ENCODE measurements at places on chromosomes 6 and 20.
A peak's percentile ranks its signal among the peaks of the same experiment; 100 is the strongest.

DNA sequence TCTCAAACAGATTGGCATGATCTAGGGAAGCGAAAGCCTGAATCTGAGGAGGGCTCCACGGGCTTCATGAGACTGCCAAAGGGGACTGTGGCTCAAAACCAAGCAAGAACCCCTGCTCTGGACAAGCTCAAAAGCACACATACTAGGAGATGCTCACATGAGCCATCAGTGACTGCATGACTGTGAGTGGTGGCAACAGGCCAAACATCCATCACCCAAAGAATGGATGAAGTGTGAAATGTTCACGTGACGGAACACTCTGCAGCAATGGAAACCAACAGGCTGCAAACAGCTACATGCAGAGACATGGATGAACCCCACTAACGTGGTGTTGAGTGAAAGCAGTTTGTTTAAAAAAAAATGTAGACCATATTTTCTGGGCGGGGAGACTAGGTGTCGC is 136.3 kb downstream of the PREX1 start:
- DNase-seq: no peak

DNA sequence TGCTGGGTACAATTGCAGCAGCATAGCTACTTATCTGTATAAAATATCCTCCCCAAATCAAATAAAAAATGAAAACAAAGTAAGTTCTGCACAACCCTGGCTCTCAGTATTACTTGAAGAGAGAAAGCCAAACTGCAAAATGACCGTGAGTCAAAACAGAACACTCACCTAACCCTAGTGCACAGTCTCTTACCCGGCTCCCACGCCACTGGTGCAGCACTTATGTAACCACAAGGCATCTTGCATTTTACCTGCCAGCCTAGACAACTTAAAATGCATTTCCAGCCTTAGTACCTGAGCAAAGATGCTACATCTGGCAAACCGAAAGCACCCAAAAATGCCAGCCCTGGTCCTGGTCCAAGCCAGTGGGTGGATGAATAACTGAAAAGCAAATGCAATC is 12.4 kb upstream of the SIRPB1 start:
- DNase-seq: peak; percentile 23

DNA sequence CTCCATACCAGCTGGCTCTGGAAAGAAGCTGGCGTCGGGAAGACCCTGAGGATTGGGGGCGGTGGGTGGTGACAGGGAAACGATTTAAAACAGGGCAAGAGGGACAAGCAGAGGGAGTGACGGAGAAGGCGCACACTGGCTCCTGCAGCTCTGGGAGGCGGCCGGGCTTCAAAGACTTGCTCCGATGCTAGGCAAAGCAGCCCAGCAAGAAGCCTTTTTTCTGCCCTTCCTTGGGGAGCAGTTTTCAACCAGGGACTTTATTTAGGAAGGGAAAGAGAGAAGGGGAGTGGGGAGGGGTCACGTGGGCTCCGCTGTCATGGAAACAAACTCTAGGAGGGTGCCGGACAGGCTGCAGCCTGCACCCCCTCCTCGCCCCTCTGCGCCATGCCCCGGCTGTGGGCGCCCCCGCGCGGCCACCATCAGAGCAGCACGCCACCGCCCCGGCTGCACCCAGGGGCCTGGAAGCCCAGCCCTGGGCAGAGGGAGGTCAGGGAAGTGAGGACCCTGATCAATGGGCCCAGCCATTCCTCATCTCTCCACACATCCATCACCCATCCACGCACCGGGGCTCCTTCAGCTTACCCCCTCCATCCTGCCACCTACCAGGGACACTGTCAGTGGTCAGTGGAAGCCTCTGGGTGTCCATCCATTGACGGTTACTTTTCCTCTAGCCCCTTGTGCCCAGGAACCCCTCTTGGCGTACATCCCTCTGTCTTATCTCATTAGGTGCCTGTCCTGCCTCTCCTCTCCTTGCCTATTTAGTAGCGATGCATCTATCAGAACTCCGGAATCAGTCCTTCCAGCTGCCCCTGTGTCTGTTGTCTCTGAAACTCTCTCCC is 66.6 kb upstream of the CCDC167 start:
- peak; percentile 71 for DNase-seq

- no peak for DNase-seq
Observed at GRCh38 chr6:52560462-52560861, 16.4 kb downstream of the TRAM2 start.

DNA sequence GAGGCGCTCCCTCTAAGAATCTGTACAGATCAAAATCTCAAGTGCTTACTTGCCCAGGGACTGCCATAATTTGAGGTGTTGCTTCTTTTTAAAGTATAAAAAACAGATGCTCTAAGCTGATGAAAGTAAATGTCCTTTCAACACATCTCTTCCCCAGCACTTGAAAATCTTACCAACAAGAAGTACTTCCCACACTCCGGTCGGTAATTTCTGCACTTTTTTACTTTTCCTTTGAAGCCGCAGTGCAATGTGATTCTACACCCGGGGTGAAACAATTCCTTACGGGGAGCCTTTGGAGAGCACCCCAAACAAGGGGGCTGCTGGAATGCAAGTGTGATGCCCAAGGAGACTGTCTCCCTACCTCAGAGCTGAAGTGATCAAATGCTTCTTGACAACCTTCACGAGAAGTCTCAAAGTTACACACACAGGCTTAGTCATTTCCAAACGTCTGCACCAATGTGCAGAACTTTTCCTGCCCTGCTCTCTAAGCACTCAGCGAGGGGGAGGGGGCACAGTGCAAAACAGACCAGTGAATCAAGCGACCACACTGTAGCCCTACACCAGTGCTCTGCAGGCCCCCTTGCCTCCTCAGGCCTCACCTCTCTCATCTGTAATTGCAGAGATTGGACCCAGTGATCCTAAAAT is 56.7 kb downstream of the ATXN1 start:
- DNase-seq: no peak

GRCh38 chr20:25318471-25319240 is 70.8 kb downstream of the PYGB start:
- DNase-seq: no peak

- no peak for DNase-seq
Observed at GRCh38 chr6:153931431-153931830, 107.6 kb upstream of the OPRM1 start.

GRCh38 chr6:149913085-149913484 is 9.8 kb downstream of the RAET1G start:
- no peak for DNase-seq

DNA sequence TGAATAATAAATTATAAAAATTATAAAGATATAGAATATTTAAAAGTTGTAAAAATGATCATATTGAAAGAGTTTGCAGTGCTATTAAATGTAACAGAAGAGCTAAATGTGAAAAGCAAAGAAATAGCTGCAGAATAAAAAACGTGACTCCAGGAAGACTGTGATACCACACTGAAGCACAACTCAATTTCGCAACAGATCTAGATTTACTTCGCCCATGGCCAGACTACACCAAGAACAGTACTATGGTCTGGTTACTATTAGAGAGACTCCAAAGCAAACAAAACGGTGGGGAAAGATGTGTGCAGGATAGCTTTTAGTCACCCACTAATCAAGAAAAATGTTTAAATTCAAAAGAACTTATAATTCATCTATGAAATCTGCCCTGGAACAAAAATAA is 1.9 kb downstream of the CHD6 start:
- no peak for DNase-seq

GRCh38 chr6:126094411-126094810 is 108.1 kb downstream of the TRMT11 start:
- no peak for DNase-seq

DNA sequence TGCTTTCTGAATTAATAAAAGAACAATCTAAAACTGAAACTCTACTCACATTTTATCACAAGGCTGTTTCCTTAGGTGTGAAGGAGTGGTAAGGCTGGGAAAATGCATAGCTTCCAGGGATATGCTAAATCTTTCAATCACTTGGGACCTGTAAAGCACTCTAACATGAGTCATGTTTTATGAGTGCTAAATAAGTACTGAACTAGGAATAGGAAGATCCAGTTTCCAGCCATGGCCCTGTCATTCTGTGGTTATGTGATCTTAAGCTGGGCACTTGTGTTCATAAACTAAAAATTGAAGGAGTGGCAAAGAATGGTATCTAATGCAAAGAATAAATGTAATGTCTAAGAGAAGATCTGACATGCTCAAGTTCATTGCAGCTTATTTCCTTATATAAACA is 6.1 kb upstream of the TMEM200A start:
- no peak for DNase-seq

DNA sequence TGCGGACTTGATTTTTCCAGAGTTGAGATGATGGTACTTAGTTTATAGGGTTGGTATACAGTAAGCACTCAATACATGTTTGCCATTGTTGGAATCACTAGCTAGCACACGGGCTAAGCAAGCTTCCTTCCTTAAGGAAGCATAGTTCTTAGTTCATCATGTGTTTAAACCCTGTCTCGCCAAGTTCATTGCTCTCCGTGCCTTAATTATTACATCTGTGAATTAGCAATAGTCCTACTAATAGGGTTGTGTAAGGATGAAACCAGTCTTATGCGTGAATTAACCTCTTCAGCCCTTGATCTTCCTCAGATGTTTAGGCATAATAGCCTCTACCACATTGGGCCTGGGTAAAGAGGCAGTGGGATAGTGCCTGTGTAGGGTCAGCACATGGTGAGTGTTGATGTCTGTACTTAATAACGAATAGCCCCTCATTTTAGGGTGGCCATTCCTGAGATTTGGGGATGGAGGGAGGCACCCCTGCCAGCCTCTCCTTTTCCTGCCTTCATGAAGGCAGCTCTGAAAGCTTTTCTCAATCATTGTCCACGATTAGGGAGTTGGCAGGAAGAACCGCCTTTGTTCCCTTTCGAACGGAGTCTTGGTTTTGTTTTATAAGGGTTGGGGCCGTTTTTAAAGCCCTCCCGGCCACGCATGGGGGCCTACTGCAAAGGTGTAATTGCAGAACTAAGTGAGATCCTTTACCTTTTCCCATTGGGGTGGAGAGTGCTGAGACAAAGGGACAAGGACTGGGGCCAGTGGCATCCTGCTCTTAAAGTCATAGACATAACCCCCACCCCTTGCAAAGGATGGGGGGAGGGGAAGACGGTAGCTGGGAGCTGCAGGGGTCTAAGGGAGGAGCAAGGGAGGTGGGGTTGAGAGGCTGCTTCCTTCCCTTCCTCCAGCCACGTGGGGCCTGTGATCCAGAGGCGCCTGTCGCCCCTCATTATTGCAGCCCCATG is 2.1 kb downstream of the DNMT3B start:
- no peak for DNase-seq

DNA sequence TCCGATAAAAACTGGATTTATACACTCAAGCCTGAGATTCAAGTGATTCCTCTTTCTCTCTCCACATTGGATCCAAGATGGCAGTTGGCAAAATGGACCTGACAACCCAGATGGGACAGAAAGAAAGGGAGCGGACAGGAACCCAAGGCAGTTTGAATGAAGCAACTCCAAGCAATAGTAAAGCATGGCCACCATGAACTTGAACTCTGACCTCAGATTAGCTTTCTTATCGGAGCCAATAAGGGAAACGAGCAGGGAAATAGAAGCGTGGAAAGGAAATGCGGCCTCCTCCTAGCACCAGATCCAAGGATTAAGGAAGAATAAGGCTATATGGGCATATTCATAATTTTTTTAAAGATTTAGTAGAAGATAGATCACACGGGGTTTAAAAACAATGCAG is 213.4 kb upstream of the RIN2 start:
- no peak for DNase-seq

GRCh38 chr6:74063391-74063790 is 367.4 kb downstream of the CD109 start:
- no peak for DNase-seq

- DNase-seq: peak; percentile 46
Observed at GRCh38 chr6:33428224-33428965, 8.5 kb downstream of the SYNGAP1 start.

DNA sequence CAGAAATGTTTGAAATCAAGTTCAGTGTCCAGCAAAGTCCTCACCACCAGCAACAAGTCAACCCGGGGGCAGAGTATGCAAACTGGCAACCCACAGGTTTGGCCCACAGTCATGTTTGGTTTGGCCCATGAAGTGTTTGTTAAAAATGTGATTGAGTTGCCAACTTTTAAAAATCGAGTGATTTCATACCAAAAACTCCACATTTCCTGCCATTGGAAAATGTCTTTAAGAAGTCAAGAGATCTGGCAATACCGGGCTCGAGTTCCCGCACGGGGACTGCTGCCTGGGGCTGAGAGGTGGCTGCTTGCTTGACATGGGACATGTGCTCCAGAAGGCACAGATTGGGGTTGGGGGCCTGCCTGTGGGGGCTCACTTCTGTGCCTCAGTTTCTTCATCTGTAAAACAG is 36.1 kb downstream of the PREX1 start:
- DNase-seq: no peak

GRCh38 chr6:53567701-53568100 is 22.8 kb upstream of the GCLC start:
- no peak for DNase-seq

GRCh38 chr6:33272275-33273128 is 627 bp downstream of the RPS18 start:
- no peak for DNase-seq

GRCh38 chr20:16271450-16271849 is 301.8 kb downstream of the KIF16B start:
- DNase-seq: no peak

- no peak for DNase-seq
Observed at GRCh38 chr20:59561228-59561605, 43.1 kb upstream of the PHACTR3 start.

DNA sequence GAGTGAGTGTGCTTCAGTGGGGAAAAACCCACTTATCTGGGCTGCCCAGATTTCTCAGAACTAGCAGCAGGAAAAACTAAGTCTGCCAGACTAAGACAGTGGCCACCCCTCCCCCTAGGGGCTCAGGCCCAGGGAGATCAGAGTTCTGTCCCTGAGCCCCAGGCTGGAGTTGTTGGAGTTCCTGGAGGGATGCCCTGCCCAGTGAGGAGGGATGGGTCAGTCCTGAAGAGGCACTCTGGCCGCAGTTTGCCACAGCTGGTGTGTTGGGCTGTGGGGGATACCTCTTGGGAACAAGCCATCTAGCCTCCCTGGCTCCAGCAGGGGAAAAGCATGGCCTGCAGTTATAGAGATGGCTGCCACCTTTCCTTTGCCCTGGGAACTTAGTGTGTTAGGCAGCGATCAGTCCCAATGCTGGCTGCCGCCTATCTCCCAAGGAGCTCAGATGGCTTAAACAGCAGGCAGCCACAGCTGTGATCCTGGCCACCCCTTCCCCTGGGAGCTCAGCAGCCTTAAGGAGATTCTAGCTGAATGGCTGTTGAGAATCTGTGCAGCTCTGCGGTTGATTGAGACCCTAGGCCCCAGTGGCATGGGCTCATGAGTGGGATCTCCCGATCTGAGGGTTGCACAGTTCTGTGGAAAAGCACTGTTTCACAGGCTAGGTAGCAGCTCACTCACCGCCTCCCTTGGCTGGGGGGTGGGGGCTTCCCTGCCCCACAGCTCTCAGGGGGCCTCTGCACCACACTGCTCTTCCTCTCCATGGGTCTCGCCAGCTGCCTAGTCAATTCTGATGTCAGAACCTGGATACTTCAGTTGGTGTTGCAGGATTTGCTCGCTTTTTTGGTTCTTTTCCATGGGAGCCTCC is 13.2 kb downstream of the SIRPG start:
- DNase-seq: no peak
